ENCODE measurements at places on chromosomes 2 and 18.

DNA sequence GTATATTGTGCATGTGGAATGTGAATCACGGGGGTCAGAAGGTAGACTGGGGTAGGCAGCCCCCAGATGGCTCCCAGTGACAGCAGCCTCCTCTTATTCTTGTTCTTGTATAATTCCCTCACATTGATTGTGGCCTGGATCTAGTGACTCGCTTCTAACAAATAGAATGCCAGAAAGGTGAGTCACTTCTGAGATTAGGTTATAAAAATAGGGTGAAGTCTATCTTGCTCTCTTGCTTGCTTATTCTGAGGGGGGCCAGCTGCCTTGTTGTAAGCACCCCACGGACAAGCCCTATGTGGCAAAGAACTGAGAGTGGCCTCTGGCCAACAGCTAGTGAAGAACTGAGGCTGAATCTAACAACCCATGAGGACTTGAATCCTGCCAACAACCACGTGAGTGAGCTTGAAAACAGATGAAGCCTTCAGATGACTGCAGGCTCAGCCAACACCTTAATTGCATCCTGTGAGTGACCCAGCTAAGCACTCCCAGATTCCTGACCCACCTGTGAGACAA lies 15.6 kb upstream of the RMND5A start:
- DNase-seq = no peak

DNA sequence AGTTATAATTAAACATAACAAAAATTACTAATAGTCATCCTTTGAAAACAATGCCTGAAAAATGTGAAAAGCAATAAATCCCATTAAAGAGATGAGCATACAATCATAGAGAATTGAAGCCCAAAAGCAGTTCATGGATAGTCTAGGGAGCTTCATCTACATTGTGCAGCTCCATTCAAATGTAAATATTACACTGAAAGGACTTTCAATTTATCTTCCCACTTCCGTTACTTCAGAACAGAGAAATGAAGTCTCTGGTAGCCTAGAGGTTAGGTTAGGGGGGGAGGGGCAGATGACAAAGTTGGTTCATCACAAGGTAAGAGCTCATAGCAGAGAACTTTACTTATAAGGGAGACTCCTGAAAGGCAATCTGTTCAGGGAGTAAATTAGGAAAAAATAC lies 126.6 kb upstream of the RGPD4 start:
- DNase-seq = no peak

- DNase-seq = peak; percentile 29
Observed at GRCh38 chr2:240819126-240819857, 727 bp downstream of the KIF1A start.

- DNase-seq = no peak
Observed at GRCh38 chr2:40434731-40435271, 17.1 kb downstream of the SLC8A1 start.

- peak; percentile 22 for DNase-seq
Observed at GRCh38 chr2:173720306-173720705, 244.9 kb downstream of the SP3 start.

GRCh38 chr2:191923652-191923997 lies 76.7 kb upstream of the CAVIN2 start:
- no peak for DNase-seq

- no peak for DNase-seq
Observed at GRCh38 chr2:230828272-230828961, 36.3 kb upstream of the ITM2C start.

- DNase-seq = no peak
Observed at GRCh38 chr2:133426791-133427190, 141.5 kb downstream of the NCKAP5 start.

DNA sequence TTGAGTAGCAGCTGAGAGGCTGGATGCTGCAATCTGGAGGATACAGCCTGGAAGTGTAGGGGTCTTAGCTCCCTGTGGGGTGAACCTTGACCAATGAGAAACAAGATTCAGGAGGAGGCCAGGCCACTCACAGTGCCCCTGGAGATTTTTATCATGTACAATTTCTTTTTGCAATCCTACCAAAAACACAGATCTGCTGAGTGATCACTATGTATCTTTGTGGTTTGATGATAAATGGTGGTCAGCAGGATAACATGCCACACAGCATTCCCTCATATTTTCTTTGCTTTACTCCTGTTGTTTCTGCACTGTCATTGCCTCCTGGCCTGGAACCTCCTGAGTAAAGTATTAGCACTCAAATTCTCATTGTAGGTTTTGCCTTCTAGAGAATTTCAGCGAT lies 357.9 kb downstream of the THSD7B start:
- DNase-seq = no peak

GRCh38 chr2:110674620-110675555 lies 3.0 kb downstream of the BUB1 start:
- DNase-seq = no peak

DNA sequence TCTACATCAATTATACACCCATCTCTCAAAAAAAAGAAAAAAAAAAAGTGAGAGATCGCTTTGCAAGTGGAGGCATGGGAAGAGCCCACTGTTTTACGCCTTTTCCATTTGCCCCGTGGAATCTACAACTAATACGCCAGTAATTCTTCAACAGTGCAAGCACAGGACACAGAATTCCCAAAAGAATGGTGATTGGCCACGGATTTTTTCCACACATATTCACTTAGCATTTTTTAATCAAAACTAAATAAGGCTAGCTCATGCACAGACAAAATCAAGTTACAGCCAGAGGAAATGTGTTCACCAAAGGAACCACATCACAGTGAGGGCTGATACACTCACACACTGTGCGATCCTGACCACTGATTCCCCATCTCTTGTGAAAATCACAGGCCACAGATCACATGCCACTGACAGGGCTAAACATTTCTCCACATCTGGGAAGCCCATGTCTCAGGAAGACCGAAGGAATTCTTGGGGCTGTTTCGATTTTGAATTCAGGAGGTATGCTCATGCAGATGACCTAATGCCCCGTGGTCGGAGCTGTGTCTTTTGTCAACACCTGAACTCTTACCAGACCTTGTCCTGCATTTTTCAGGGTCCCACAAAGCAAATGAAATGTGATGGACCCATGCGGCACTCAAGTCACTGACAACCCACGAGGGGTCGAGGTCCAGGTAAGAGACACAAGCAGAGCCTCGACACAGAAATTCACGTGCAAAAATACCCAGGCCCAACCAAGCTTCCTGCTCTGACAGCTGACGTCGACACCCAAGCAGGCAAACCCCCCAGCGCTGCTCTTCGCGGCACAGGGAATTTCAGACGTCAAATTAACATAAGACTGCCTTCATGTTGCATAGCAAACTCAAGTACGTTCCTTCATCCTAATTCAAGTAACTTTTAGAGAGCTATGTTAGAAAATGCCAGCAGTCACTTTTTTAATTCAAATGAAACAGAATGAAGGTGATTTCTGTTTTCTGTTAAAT lies 69.6 kb downstream of the ZNF516 start:
- no peak for DNase-seq

DNA sequence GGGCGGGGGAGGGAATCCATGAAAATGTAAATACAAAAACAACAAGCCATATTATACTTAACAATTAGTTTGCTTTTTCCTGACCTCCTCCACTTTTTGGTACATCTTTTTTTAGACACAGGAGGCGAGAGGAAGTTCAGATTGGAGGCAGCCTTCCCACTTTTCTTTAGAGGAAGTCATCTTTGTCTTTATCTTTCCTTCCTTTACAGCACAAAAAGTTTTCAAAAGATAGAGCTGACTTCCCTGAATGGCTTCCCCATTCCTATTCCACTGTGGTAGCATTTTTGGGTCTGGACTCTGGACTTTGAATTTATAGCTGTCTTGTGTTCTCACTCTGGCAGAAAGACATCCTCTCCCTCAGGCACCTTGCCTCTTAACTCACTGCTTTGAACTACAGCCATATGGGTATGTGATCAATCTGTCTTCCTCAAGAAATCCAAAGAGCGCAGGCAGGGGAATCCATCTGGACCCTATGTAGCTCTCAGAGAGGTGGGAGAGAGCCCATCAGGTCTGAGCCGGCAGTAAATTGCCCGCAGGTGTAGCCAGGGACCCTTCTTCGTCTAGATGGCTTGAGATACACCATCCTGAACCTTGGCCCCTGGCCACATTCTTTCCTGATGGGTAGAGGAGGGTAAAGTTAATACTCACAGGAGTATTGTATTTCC lies 101.9 kb downstream of the AQP4 start:
- no peak for DNase-seq

- peak; percentile 77 for DNase-seq
Observed at GRCh38 chr18:34158881-34159690, 65.6 kb downstream of the NOL4 start.

- DNase-seq = peak; percentile 42
Observed at GRCh38 chr2:132669908-132670495, at the start of gene LYPD1. LYPD1 (minus strand) TSS chr2:132670205; CDS start chr2:132669932, 273 bp downstream.

DNA sequence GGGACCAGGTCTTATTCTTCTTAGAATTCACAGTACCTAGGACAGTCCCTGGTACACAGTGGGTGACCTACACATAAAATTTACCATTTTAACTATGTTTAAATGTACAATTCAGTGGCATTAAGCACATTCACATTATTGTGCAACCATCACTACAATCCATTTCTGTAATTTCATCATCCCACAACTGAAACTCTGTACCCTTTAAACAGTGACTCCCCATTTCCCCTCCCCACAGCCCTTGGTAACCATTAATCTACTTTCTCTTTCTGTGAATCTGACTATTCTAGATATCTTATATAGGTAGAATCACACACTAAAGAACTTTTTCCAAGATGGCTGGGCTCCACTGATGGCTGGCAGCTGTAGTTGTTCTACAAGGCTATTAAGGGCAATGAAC lies 41.6 kb downstream of the GFPT1 start:
- DNase-seq = no peak

DNA sequence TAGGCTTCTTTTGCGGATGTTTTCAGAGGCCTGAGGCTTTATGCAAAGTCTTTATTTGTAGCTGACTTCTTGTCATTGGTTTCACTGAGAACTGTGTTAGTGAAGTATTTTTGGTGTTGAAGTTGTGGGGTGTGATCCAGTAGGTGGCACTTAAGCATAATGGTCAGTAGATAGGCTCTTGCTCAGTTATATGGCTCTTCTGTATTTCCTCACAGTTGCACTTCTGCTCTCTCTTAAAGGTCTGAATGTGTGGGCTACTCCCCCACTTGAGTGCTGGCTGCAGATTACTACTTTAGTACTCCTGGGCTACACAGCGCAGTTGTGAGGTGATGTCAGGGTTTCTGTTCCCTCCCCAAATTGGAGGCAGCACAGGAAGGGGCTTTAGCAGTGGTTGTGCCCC lies 133.8 kb upstream of the SCN7A start:
- DNase-seq = no peak

DNA sequence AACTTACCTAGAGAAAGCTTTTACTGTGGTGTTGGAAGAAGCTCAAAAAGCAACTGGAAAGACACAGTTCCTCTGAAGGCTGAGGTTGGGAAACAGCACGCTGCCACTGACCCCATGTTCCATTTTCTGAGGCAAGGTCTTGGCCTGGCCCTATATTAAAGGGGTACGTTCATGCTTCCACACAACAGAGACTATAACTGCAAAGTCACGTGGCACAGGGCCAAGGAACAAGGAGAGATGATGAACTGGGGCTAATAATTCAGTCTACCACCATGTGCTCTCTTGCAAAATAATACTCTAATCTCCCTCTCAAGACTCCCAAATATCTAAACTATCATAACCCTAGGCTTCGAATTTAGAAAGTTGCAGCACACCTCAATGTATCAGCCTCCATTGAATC lies 381.6 kb downstream of the DSEL start:
- no peak for DNase-seq

GRCh38 chr2:115248066-115248465 lies 805.6 kb downstream of the DPP10 start:
- no peak for DNase-seq

- no peak for DNase-seq
Observed at GRCh38 chr2:159454185-159454584, 162.2 kb downstream of the BAZ2B start.

- no peak for DNase-seq
Observed at GRCh38 chr18:5462227-5462626, 81.6 kb downstream of the EPB41L3 start.

- peak; percentile 8 for DNase-seq
Observed at GRCh38 chr2:132662732-132663131, 7.3 kb downstream of the LYPD1 start.

All from HEK293T (cell line).